ENCODE measurements at places on chromosomes 1 and 21.

- DNase-seq: no peak
Measured at GRCh38 chr1:79777481-79778219, 771.1 kb upstream of the ADGRL4 start.

GRCh38 chr1:157157501-157158190 lies 19.5 kb upstream of the ETV3 start:
- DNase-seq: peak; percentile 43

- no peak for DNase-seq
Measured at GRCh38 chr1:30768159-30768829, 10.7 kb upstream of the LAPTM5 start.

DNA sequence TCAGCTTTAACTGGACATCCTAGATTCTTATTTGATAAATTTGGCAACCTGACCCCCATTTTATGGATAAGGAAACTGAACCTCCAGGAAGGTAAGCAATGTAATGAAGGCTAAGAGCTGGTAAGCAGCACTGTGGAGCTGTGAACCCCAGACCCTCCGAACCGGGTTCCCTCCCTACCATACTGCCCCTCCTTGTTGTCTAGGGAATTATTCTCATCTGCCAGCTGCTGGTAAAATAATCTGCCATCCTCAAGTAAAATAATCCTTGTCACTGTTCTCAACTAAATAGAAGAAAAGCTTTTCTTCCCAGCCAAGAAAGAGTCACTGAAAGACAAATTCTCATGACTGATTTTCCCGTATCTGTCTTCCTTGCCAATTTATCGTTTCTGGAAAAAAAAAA lies 55.8 kb upstream of the PRDX6 start:
- no peak for DNase-seq

GRCh38 chr1:247440001-247440620 lies 17.8 kb downstream of the OR2B11 start:
- no peak for DNase-seq

- no peak for DNase-seq
Measured at GRCh38 chr1:50851466-50851865, 108.6 kb downstream of the FAF1 start.

GRCh38 chr21:31498985-31499384 lies 154.9 kb upstream of the TIAM1 start:
- DNase-seq: no peak

DNA sequence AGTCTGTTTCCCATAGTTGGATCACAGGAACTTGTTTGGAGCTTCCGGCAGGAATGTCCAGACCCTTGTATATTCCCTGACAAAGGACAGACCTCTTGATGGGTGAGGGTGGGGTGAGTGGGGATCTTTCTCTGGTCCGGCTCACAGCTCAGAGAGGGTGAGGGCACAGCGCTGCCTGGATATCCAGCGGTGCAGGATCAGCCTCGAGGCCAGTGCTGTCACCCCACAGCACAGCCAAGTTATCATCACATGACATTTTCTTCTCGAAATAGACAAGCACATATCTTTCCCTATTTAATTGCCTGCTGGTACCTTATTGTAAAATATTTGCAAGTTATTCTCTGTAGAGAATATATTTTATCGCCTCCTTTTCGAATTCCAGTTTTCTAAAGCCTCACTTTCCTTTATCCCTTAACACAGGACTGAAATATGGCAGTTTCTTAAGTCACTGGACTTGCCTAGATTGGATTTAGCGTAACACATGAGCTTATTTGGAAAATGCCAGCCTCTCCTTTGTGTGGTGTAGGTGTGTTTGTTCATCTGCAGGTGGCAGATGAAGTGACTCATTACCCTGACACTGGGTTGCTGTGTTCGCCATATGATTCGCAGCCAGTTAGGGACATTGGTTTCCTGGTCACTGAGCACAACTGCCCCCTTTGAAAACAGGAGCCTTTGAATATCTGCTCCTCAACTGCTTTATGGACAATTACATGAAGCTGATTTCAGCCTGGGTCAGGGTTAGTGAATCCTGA lies 21.4 kb downstream of the CLIC6 start:
- peak; percentile 9 for DNase-seq

DNA sequence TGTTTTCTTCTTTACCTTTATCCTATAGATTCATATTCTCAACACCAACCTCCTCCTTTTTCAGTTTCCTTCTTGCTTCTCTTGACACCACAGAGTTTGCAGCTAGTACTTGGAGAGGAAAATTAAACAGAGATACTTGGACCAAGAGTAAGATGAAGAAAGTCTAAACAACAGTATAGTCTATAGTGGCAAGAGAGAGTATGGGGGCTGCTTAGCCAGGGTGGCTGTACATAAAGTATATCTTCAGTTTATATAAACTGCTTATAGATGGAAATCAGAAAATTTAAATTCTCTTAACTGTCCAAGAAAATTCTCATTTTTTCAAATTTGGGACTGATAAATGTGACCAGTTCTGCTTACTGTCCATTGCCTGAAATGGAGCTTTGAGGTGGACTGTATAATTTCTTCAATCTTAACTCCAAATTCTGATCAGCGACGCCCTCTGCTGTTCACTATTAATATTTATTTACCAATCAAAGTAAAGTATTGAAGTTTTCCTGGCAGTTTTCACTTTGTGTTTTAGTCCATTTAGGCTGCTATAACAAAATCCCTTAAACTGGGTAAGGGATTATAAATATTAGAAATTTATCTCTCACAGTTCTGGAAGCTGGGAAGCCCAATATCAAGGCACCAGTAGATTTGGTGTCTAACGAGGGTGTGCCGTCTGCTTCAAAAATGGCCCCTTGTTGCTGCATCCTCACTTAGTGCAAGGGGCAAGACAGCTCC lies 14.8 kb upstream of the METTL18 start:
- peak; percentile 64 for DNase-seq

DNA sequence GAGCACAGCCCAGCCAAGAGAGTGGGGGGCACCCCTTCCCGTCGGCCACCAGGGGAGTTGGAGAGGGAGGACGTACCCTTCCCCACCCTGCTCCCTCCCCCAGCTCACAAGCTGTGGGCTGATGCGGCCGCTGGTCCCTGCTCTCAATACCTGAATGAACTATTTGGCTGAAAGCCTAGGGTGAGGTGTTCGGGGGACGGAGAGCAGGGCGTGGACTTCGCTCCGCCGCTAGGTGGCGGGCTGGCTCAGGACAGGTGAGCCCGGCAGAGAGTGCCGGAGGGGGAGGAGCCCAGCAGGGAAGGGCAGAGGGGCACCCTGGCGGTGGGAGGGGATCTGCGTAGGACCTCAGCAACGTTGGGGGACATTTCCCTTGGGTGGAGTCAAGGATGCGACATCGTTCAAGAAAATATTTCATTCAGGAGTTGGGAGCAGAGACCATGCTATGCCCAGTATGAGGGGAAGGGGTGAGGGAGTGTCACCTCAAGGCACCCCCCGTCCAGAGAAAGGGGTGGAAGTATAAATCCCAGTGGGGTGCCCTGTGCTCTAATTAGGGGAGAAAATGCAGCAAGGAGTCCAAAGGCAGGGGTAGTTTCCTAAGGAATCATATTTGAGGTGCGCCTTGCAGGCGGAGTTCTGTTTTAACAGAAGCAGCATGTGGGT lies 12.0 kb upstream of the RHBG start:
- DNase-seq: peak; percentile 73

DNA sequence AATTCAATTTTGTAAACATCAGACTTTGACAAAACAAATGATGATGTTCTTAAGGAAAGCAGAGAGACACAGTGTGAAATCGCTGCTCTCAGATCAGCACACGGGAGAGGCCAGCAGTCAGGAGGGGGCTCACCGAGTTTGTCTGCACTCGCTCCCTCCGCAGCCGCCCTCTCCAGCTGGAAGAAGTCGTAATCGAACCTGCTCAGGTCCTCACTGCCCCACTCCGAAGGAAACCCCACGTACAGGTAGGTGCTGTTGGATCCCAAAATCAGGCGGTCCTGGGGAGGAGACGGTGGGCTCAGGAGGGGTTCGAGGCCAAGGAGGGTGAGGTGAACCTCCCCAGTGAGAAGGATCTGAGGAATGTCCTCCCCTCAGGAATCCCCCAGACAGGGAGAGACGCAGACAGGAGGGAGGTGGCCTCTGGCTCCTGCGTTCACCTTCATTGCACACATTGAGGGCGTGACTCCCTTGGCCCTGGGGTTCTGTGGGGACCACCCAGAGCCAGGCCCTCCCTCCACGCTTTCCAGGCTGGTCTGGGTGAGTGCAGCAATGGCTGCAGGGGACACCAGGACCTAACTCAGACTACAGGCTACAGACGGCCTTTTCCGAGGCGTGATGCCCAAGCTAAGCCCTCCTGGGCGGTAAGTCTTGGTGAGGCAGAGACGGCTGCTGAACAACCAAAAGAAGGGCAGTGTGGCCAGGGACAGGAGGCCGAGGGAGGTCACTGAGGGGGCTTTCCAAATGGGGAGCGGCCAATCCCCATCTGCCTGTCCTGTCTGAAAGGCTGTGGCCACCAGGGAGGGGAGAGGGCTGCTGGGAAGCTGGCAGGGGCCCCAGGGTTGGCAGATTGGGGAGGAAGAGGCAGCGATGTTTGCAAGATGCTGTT lies 65.5 kb downstream of the SCCPDH start:
- no peak for DNase-seq

- DNase-seq: no peak
Measured at GRCh38 chr1:24725209-24725651, 20.0 kb upstream of the CLIC4 start.

GRCh38 chr1:87979079-87979478 lies 650.4 kb downstream of the LMO4 start:
- no peak for DNase-seq

DNA sequence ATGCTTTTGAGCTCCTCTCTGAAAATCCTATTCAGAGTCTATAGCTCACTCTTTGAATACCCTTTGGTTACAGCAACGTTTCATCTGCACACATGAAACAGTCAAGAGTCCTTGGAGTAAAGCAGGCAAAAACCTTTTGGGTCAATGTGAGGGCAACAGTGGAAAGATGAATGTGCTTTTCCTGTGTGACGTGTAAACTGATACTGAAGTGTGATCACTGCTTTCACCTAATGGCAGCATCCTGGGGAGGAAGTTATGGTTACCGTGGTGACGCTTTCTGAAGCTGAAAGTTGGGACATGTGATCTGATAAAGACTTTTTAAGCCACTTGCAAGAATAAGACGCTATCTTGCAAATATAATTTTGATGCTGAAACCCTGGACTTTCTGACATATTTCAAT lies 160.0 kb downstream of the SEC16B start:
- DNase-seq: no peak

DNA sequence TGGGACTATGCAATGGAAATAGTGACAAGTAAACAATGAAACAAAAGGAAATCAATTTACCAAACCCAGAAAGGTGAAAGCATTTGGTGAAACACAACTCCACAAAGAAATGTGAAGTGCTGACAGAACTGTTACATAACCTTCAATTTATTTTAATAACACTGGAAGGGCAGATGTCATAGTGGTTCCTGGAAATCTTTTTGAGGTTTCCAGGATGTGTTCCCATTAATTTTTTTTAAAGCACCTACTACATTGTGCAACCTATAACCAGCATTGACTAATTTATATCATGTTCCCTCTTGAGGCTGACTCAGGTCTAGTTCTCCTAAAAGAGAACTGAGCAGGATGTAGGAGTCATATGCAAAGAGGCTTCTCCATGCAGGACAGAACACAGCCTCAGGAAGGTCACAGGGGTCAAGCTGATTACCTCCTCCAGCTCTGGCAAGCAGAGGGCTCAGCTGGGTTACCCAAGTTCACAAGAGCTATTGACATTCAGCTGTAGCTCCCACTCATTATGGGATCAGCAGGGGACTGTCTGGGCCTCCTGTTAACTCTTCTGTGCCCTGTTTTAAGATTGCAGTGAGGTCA lies 157.1 kb upstream of the NRIP1 start:
- DNase-seq: peak; percentile 9

GRCh38 chr1:209417761-209418160 lies 165.8 kb upstream of the CAMK1G start:
- no peak for DNase-seq

- DNase-seq: no peak
Measured at GRCh38 chr1:239225396-239225795, 161.0 kb upstream of the CHRM3 start.

GRCh38 chr1:182304218-182304617 lies 87.4 kb downstream of the GLUL start:
- DNase-seq: no peak

DNA sequence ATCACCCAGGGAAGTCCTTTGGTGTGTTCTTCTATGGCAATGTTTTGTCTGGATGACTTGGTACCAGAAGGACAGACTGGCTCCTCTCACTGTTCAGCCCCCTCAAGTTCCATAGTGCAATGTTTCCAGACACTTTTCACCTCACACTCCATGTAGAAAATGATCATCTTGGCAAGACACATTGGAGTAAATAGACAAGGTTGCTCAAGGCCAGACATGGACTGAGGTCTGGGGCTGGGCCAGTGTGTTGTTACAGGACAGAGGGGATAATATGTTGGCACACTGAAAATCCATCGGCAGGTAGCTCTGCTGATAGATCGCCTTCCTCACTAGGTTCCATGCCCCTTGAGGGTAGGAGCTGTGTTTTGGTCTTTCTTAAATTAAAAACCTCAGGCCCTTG lies 51.5 kb downstream of the C1orf21 start:
- DNase-seq: no peak

GRCh38 chr1:113760102-113761080 lies 1.1 kb upstream of the PHTF1 start:
- no peak for DNase-seq

- DNase-seq: peak; percentile 90
Measured at GRCh38 chr1:149986486-149987296, 23.8 kb downstream of the OTUD7B start.

GRCh38 chr1:7770997-7771822 lies at the start of gene VAMP3:
VAMP3 (plus strand) TSS chr1:7771296; CDS start chr1:7771384, 88 bp downstream.
- DNase-seq: peak; percentile 94

DNA sequence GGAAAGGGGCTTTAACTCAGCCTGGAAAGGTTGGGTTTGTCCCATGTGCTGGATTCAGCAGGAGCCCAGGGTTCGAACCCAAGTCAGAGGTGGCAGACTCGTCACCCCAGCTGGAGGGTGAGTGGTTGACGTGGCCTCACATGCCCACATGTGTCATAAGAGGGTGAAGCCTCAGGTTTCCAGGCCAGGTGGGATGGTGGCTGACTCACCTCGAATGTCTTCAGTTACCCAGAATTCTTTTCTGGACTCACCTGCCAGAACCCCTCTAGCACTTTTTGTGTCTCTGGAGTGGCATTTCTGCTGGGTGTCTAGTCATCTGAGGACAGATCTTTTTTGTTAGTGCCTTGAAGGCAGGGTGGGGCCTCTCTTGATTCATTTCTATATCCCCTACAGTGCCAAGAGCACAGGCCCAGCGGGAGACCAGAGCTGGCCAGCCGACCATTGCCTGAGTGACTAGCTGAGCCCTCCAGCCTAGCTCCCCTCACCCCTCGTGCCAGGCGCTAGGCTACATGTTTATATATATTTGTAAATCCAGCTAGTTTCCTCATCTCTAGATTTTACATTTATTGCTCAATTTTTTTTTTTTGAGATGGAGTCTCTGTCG lies 28.1 kb downstream of the IL6R start:
- no peak for DNase-seq

DNA sequence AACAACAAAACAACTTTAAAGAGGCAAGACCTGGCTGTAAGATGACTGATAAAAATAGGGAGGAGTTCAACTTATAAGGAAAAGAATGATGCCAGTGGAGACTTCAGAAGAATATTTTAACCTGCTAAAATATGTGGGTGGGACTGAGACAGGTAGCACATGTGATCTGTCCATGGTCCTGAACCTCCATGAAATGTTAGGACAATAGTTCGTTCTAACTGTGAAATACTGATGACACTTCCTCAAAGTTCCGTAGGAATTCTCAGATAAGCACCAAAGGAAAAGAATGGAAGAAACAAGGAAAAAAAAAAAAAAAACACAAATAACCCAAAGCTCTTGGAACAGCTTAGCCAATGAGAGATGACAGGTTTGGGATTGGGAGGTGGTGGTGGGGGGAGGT lies 44.7 kb downstream of the CDC42BPA start:
- peak; percentile 31 for DNase-seq

- DNase-seq: no peak
Measured at GRCh38 chr1:10078494-10078893, 45.7 kb downstream of the UBE4B start.
